Osteocyte (in vitro differentiated cells): ENCODE measurements at places on chromosomes 6 and 20. TPM values are rescaled to one million over a fixed set of nuclear protein-coding genes. Genes with fewer than 3 reads are reported as not detected.

DNA sequence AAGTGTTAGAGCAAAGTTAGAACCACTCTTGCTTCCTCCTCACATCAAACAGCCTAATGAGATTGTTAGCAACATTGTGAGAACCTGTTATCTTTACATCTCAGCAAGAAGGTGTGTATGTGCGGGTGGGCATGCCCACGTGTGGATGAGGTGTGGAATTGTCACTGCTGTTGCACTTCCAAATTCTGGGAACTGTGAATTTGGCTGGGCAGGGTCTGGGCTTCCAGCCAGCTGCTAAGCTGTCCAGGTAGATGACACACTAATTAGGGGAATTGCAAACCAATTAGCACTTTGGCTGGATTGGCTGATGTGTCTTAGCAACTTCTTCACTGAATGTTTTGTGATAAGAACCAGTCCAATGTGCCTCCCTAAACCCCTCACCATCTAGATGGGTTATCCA, 848.2 kb downstream of the DHX35 start:
- no peak for DNase-seq

RFX6 gene
- not detected in 2 replicates for total RNA-seq

GRCh38 chr6:134640229-134640628, 309.7 kb downstream of the ALDH8A1 start:
- no peak for DNase-seq

DNA sequence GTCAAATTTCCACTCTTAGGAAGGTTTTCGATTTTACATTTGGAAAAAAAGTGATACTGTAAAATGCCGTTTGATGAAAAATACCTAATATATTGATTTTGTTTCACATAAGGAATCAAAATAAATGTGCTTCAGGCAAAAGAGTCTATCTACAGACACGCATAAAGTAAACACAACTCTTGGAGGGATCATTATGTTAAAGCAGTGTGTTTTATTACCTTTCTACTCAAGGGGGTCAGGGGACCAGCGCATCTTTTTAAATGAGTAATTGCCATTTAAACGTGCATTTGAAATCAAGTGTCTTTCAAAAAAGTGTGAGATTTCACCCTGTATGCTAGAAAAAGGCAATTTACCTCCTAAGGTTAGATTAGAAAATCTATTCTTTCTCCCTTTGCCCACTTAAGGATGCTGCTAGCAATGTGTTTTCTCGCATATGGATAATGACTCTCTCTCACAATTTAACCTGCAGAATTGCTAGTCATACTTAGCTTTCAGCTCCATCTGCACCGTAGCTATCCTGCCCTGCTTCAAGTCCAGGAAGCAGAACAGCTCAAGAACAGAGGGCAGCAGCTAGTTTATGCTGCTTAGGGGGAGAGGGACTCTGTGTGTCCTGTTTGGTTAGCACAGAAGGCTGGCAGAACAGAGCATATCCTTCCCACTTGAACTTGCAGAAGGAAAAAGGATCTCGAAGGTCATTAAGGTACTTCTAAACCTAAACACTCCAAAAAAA, 35.0 kb downstream of the NKAIN2 start:
- DNase-seq = no peak

DNA sequence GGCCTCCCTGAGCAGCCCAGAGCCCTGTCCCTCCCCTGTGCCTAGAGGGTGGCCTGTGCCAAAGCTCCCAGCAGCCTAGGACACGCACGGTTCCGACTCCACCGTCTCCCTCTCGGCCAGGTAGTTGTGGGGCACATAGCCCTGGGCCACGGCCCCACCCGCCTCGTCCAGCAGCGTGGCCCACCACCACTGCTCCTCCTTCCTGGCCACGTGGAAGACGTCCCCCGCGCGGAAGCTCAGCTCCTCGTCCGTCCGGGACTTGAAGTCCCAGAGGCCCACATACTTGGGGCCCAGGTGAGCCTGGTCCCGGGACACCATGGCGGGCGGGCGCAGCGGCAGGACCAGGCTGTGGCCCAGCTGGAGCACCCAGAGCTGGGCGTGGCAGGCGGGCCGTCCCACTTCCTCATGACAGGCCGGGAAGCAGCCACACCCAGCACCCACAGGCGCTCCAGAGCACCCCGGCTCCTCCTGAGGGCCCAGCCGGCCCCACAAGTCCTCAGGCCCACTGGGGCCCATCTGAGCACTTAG, at the start of gene PTK6:
TSS of gene PTK6 (minus strand) at position 380 of the 528 bp plus-strand sequence. CDS start at position 318, 62 bp downstream.
- DNase-seq = no peak

GRCh38 chr6:137933696-137934095, 66.6 kb downstream of the TNFAIP3 start:
- DNase-seq = no peak

ZNF76 gene
- total RNA-seq = 29.3 and 32.9 TPM in 2 replicates

TBCC gene
- total RNA-seq = 23.4 and 23.8 TPM in 2 replicates

GRCh38 chr20:60052322-60052721, 94.1 kb downstream of the CDH26 start:
- DNase-seq = no peak

DNA sequence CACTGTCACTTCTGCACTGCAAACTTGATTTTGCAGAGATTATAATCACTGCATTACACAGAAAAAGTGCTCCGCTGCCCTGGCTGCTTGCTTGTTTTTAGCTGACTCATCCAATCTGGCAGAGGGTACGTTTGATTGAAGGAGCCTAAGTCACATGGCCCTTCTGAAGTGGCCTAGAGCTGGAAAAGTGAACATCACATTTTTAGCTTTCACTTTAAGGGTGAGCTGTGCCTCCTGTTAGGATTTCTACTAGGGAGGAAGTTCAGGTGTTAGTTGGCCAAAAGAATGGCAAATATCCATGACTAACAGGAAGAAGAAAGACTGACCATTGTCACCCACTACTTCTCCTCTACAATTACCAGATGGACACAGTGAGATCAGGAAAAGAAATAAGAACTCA, 889.1 kb upstream of the MAP3K7 start:
- DNase-seq = no peak

DNA sequence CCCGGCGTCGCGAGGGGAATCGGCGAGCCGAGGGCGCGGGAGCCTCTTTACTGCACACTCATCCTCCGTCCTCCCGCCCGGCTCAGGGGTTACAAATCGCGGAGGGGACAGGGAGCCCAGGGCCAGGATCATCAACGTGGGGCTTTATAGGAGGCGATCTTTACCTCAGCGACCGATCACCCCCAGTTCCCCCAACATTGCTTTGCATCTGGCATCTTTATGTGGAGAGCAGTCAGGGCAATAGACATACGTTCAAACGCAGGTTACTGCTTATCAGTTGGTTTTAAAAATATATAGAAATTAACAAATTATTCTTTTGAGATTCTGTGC, 634 bp downstream of the HSF2 start:
- DNase-seq = no peak

GRCh38 chr6:138504764-138505689, 5.7 kb upstream of the NHSL1 start:
- DNase-seq = no peak

- no peak for DNase-seq
Observed at GRCh38 chr6:6492675-6493074, 95.8 kb upstream of the LY86 start.

CD24 gene
- 0.30 and 0.42 TPM in 2 replicates for total RNA-seq

GRCh38 chr6:148700741-148701311, 46.0 kb upstream of the UST start:
- DNase-seq = no peak

ARFGEF3 gene
- 0.05 and 0.08 TPM in 2 replicates for total RNA-seq

DNA sequence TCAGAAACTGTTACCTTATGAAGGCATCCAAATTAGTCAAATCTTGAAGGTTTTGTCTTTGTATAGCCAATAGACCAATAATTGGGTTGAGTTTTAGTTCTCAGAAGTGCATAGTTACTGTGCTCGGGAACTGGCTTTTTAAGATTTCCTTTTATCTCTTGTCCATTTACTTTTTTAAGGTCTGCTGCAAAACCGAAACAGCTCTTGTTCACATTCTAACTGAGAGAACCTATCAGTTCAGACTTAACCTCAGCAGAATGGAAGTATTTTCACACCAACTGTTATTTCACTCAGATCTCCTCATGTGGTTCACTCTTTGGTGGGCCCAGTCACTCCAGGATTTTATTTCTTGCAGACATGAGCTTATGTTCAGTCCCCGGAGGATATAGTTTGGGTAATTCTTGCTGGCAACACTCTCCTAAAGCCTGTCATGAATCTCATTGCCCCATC, 55.5 kb downstream of the TPBG start:
- DNase-seq = no peak
